Kasumi-1 (cell line): ENCODE measurements at places on chromosomes 4 and X.

DNA sequence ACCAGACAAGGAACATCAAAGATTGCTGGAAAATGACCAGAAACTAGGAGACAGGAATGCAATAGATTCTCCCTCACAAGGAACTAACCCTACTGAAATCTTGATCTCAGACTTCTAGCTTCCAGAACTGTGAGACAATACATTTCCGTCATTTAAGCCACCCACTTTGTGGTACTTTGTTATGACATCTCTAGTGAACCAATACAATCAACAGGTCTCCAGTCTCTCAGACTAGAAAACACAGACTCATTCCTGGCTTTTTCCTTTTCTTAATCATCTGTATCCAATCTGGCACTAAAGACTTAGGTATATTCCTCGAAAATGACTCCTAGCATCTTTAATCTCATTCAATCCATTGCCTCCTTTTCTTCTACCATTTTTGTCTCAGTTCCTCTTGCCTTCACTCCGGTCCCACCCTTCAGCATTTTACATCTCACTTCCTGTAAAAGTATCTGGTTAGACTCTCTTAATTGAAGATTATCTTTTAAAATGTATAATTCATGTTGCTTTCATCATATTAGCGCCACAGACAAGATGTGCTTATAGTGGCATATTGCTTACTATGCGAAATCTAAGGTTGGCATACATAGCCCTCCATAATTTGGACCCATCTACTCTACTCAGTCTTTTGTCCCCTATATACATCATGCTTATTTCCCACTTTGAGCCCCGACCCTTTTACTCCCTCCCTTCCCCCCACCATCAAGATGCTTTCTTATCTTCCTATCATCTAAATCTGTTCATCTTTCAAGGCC, 250.0 kb downstream of the ENOX2 start:
- DNase-seq: no peak

DNA sequence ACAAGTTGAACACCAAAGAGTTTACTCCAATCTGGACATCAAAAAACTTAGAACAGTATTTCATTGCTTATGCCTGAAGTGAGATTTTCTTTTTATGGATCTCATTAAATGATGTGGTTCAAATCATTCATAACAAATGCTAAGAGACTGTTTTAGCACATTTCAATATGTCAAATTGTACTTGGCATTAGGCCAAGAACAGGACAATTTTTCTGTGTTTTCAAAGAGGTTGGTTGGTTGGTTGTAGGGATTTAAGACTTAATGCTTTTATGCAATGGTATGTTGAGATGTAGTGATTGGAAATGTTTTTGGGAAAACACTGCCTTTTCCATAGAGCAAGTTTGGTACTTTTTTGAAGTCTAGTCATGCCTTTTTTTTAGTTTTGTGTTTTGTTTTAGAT, 510.4 kb downstream of the ZNF674 start:
- DNase-seq: no peak

DNA sequence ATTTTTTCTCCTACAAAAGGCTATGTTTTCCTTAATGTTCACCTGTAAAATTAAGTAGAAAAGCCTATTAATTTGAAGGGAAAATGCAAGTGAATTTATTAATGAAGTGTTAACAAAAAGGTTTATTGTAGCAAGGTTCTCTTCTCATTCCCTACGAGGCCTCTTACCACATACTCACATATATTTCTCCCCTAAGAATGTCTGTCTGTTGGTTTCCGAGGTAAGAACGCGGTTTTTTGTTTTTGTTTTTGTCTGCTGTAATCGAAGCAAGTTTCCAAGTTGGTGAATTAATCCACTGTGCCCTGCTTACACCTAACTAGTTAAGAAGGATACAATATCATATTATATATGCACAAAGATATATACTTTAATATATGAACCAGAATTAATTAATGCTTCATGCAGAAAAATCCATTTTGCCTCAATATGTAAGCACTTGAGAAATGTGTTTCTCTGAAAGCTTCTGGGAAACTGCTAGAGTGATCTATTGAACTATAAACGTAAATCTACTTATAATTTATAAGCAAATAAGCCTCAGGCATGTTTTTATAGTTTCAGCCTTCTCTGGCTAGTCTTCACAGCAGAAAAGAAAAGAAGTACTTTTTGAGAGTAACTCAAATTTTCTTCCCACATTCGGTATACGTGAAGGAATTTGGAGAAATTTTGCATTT, 120.8 kb downstream of the EGF start:
- DNase-seq: no peak

- peak; percentile 25 for DNase-seq
Measured at GRCh38 chr4:116413222-116413621, 672.2 kb downstream of the TRAM1L1 start.

DNA sequence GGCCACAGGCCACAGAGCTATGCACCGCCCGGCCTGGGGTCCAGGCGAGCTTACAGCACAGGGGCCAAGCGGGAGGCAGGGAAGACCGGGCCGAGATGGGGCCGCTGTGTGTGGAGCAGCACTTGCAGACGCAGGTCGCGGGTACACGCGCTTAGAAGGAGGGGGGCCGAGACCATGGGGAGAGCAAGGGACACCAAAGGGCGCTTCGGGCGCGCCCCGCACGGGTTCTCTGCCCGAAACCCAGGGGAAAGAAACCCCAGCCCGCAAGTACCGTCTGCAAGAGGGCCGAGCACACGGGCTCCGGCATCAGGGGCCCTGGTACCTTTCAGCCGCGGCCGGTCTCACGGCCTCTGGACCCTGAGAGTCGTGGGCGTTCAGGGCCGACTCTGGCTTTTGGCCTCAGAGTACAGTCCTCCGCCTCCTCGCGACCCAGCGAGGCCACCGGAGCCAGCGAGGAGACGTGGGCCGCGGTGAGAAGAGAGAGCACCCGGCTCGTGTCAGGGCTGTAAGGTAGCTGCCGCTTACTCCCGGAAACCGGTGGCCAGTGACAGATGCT, 342 bp downstream of the EOLA2 start:
- peak; percentile 0 for DNase-seq

DNA sequence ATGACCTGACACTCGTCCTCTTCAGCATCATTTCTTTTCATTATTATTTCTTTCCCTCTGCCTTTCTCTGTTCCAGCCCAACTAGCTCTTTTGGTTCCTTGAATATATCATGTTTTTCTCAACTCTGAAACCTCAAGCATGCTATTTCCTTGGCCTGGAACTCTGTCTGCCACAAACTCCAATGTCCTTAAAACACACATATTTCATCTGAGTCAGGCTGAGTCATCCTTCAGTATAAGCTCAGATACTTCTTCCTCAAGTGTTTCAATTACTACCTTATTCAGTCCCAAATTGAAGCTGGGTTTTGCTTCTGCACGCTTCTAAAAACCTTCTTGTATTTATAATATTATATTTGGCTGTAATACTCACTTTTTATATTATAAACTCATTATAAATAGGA, 424.2 kb downstream of the PDGFC start:
- peak; percentile 48 for DNase-seq
